ENCODE measurements at places on chromosomes 12 and 14.

GRCh38 chr12:123886258-123886657 is 86.4 kb downstream of the CCDC92 start:
- no peak for DNase-seq

DNA sequence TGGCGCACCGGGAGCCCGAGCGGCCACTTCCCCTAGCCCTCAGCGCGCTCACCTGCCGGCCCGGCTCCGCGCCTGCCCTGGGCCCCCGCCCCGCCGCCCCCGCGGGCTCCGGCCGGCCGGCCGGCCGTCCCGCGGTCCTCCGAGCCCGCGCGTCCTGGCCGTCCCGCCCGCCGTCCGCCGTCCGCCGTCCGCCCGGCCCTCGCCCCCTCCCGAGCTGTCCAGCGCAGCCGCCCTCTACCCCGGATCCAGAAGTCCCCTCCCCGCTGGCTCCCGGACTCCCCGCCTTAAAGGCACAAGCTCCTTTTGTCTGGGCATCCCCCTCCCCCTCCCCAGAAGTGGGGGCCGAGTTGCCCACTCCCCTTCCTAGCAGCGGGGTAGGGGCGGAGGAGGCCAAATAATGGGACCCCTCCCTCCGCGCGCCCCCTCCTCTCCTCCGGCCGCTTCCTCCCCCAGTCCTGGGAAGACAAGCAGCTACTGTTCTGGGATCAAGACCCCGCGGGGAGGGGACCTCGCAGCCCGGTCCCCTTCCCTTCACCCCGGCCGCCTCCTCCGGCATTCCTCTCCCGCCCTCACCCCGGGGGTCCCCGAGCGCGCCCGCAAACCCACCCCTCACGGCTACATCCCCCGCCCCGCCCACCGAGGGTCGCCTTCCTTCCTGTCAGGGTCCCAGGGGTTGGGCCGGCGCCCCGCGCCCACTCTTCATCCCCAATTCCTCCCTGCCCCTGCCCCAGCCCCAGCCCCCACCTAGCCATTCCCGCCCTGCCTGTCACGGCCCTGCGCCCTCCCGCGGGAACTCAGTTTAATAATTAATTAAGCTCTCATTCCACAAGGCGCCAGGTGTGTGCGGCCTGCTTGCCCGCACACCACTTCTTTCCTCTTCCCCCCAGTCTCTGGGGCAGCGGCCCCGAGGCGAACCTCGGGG is at the start of gene ADCY6:
Gene ADCY6 (minus strand): TSS at position 236 of the 922 bp plus-strand sequence. CDS start 5,655 bp downstream, outside the sequence.
- peak; percentile 23 for DNase-seq

- DNase-seq, result no peak
Measured at GRCh38 chr12:64293654-64294364, 71.7 kb upstream of the KICS2 start.

- DNase-seq, result no peak
Measured at GRCh38 chr12:57729321-57729844, 9.2 kb downstream of the AGAP2 start.

- no peak for DNase-seq
Measured at GRCh38 chr12:56087220-56087619, 7.3 kb downstream of the ERBB3 start.

GRCh38 chr14:98269533-98269932 is 1002.5 kb downstream of the BCL11B start:
- DNase-seq, result no peak

GRCh38 chr14:44370727-44371126 is 136.4 kb downstream of the FSCB start:
- no peak for DNase-seq

DNA sequence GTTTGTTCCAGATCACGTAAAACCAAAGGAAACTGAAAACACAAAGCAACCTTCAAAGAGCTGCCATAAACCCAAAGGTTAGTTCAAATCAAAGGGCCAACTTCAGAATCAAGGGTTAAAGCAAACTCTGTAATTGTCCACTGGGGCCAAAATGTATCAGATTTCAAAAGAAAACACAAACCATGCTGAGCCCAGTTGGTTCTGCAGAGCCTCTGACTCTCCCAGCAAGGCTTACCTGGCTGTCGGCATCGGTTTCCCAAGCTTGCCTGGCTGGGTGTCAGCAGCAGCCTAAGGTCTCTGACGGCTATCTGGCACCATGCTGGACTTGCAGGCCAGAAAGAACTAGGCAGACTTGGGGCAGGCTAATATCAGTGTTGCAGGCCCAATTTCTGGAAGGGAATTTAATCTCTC is 125.3 kb downstream of the DAD1 start:
- no peak for DNase-seq

DNA sequence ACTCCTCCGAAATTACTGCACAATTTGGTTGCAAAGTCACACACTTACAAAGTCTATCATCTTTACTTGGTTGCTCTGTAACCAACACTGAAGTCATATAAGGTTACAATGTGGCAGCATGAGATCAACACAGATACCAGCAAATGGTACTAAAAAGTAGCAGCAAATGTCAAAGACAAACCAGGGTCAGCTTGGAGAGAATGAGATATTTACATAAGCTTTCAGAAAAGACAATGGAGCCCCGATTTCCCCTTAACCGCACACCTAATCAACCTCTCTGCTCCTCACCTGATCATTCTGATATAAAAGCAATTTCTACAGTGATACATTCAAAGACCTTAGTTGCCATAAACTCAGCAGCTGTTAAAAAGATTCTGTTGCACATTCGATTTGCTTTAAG is 76.4 kb upstream of the FOXN3 start:
- DNase-seq, result no peak

GRCh38 chr12:119725523-119725922 is 57.6 kb downstream of the PRKAB1 start:
- DNase-seq, result no peak

Data from Kasumi-1 (cell line).